ENCODE measurements at places on chromosomes 2 and 18. TPM values are rescaled to one million over a fixed set of nuclear protein-coding genes. Genes with fewer than 3 reads are reported as not detected.

The DDX18 gene
- total RNA-seq: 50.4 TPM

- no peak for DNase-seq
These were observed 1.4 kb downstream of the DPYSL5 start for GRCh38 chr2:26849056-26849999.

GRCh38 chr2:192068966-192069365, 125.8 kb downstream of the TMEFF2 start:
- no peak for DNase-seq

GRCh38 chr2:56017784-56018183, 94.2 kb upstream of the EFEMP1 start:
- DNase-seq: peak; percentile 75

DNA sequence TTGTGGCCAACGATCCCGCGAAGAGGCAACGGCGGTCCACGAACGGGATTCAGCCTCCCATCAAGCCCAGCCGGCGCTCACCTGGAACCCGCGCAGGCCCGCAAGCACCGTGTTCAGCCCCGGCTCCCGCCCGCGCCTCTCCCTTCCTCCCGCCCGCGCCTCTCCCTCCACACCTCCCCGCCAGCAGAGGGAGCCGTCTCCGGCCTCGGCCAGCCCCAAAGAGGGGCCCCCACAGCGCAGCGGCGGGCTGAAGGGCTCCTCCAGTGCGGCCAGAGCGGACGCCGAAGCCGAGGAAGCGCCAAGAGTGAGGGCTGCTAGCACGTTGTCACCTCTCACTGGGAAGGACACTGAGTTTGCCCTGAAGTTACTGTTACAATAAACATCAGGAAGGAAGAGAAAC, 55.3 kb upstream of the LAPTM4A start:
- peak; percentile 27 for DNase-seq

Data from endothelial cell of umbilical vein (primary cell).